ENCODE measurements at places on chromosomes 11 and 22. TPM values are rescaled to one million over a fixed set of nuclear protein-coding genes. Genes with fewer than 3 reads are reported as not detected.
A peak's percentile ranks its signal among the peaks of the same experiment; 100 is the strongest.

DNA sequence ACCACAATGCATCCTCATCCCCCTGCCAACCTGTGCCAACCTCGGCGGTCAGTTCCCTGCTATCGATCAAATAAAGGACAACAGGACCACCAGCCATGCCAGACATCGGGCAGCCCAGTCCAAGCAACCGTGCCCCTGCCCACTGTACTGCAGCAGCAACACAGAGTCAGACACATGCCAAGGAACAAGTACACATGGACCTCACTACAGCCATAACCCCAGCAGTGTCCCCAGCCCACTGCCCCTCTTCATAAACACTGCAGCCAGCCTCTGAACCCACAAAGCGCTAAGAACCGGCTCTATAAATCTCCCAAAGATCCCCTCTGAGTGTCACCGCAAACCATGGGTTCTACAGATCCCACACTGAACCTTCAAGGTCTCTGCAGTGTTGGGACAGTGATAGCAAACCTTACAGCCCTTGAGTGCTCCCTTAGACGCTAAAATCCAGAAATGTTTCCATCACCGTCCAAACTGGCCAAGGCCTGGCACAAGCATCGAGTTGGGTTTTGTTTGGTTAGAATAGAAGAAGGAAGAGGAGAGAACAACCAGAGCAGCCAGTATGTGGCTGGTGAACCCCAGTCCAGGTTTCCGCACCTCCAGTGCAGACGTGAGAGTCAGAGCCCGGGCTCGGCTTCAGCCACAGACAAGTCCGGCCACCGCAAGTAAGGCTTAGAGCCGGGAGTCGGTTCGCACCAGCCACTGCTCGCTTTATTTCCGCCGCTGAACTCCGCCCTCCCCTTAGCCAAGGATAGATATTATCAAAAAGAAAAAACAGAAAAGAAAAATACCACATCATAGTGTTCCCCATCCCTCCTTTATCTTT lies 7.9 kb downstream of the PAX6 start:
- H3K36me3 ChIP-seq, result no peaks in the 10 kb centered on the region
- DNase-seq, result no peak
- H3K27me3 ChIP-seq, result no peaks in the 10 kb centered on the region
- no peak overlapping the region for H3K27ac ChIP-seq
- H3K4me3 ChIP-seq, result no peak overlapping the region
- H3K4me1 ChIP-seq, result 0 out of 2 replicates have a peak, but pooled peaks cover 1% of the 10 kb centered on the region

The GAL gene
- total RNA-seq, result not detected

DNA sequence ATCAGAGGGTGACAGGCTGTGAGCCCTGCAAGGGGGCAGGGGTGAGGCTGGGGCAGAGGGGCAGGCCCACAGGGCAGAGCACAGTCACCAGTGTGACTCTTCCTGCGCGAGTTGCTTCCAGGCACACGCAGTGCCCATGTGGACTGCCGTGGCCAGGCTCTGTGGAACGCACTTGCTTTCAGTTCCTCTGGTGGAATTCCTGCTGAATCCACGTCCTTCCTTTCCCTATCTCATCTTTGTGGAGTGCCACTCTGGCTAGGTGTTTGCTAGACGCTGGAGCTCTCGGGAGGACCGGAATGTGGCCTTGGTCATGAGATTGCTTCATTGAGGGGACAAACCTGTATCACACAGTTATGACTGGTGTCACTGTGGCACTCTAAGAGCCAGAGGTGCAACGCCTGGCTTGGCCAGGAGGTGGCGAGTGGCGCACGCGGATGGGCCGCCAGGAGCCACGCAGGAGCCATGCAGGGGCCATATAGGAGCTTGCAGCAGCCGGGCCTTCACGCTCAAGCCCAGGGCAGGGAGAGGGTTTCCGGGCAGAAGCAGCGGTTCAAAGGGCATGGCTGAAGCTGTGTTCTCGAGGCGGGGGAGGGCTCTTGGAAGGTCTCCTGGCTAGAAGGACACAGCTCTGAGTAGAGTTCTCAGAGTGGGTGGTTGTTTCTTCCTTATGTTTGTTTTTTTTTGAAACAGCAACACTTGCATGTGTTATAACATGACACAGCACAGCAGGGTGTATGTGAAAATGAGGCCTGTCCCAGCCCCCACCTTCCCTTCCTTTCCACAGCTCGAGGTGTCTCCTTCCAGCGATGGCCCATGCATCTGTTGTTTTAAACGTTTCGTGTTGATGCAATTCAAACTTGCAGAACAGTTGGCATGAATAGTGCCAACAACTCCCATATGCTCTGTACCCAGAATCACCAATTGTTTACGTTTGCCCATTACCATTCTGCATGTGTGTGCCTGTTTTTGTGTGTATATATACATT lies 36.2 kb downstream of the TBC1D22A start:
- no peak overlapping the region for H3K4me3 ChIP-seq
- peak; percentile 60 for DNase-seq
- H3K4me1 ChIP-seq, result peaks cover 4% of the 10 kb centered on the region
- H3K27me3 ChIP-seq, result no peaks in the 10 kb centered on the region
- H3K27ac ChIP-seq, result no peak overlapping the region

- no peaks in the 10 kb centered on the region for H3K27me3 ChIP-seq
- H3K4me1 ChIP-seq, result peaks cover 8% of the 10 kb centered on the region
- peak; percentile 16 for DNase-seq
Measured at GRCh38 chr11:12042215-12042676, 33.8 kb upstream of the DKK3 start.

GRCh38 chr11:115222218-115222862 lies 281.9 kb downstream of the CADM1 start:
- H3K4me3 ChIP-seq, result no peak overlapping the region
- no peaks in the 10 kb centered on the region for H3K36me3 ChIP-seq
- H3K27me3 ChIP-seq, result no peaks in the 10 kb centered on the region
- H3K4me1 ChIP-seq, result no peaks in the 10 kb centered on the region

The SLC22A6 gene
- not detected for total RNA-seq

The CRYAB gene
- 4.1 TPM for total RNA-seq

DNA sequence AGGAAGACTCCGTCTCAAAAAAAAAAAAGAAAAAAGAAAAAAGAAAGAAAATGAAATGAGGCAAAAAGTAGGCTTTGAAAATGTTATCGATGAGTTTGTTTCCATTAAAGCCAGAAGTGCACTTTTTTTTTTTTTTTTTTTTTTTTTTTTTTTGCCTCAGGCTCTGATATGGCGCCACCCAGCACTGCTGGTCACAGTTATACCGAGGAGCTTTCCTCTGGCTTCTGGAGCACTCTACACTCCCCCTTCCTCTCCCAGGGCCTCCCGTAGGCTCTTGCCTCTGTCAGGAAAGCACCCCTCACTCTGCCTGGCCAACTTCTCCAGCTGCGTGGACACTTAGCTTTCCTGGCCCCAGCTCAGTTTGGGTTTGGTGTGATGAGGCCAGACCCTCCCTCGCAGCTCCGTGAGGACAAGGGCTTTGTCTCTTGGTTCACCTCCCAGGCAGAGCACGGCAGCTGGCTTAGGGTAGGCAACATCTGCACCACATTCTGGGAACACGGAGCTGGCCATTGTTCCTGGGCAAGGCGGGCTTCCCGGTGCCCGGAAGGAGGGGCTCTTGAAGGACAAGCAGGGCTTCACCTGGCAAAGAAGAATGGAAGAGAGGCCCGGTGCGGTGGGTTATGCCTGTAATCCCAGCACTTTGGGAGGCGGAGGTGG lies 16.9 kb downstream of the FADS2 start:
- no peaks in the 10 kb centered on the region for H3K4me1 ChIP-seq
- H3K27ac ChIP-seq, result no peak overlapping the region

- H3K4me3 ChIP-seq, result no peak overlapping the region
- H3K27me3 ChIP-seq, result no peaks in the 10 kb centered on the region
Measured at GRCh38 chr11:82521427-82521826, 212.2 kb downstream of the FAM181B start.

GRCh38 chr11:107787733-107788132 lies 70.9 kb downstream of the SLC35F2 start:
- H3K36me3 ChIP-seq, result no peaks in the 10 kb centered on the region
- DNase-seq, result no peak
- peaks cover 5% of the 10 kb centered on the region for H3K4me1 ChIP-seq

The VWCE gene
- total RNA-seq, result 0.06 TPM

The ASPHD2 gene
- total RNA-seq, result 4.0 TPM

The GRK2 gene
- 45.2 TPM for total RNA-seq

DNA sequence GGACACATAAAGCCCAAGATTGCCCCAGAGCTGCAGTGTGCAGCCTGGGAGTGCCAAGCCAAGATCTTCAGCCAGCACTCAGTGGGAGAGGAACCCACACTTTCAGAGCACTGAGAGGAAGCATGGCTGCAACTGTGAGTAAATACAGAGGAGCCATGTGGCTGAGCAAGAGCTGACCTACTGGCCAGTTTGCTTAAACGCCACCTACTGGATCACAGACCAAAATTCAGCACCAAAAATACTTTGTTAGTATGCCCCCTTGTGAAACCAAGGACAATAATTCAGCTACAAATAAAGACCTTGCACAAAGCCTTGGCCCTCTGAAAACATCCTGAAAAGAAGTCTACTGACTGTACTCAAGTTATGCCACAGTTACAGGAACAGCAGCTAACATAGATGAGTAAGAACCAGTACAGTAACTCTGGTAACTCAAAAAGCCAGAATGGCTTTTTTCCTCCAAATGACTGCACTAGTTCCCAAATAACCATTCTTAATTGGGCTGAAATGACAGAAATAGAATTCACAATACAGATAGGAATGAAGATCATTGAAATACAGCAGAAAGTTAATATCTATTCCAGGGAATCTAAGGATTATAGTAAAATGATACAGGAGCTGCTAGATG lies 10.1 kb upstream of the OR4A15 start:
- no peaks in the 10 kb centered on the region for H3K36me3 ChIP-seq
- H3K4me1 ChIP-seq, result no peaks in the 10 kb centered on the region
- peak; percentile 53 for DNase-seq
- no peak overlapping the region for H3K27ac ChIP-seq

The AIFM3 gene
- total RNA-seq, result not detected

- peak overlapping the region; percentile 99 for H3K4me3 ChIP-seq
- H3K4me1 ChIP-seq, result peaks cover 2% of the 10 kb centered on the region
- H3K27ac ChIP-seq, result peak overlapping the region; percentile 99
- H3K27me3 ChIP-seq, result no peaks in the 10 kb centered on the region
Measured at GRCh38 chr22:38504731-38505540, 1.2 kb downstream of the DDX17 start.

GRCh38 chr11:102798012-102798746 lies at the start of gene MMP1:
TSS of gene MMP1 (minus strand) at chr11:102798160. CDS start at chr11:102798092, 68 bp downstream.
- no peak within 1 kb of the TSS for H3K4me3 ChIP-seq

The PSMC3 gene
- 236 TPM for total RNA-seq

The NRIP3 gene
- total RNA-seq, result 10.1 TPM

The DCDC1 gene
- total RNA-seq, result 0.08 TPM

DNA sequence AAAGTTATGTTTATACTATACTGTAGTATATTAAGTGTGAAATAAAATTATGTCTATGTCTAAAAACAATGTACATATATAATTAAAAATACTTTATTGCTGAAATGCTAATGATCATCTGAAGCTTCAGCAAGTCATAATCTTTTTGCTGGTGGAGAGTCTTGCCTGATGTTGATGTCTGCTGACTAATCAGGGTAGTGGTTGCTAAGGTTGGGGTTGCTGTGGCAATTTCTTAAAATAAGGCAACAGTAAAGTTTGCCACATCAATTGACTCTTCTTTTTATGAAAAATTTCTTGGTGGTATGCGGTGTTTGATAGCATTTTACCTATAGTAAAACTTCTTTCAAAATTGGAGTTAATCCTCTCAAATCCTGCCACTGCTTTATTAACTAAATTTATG lies 21.4 kb downstream of the INSC start:
- H3K27me3 ChIP-seq, result no peaks in the 10 kb centered on the region
- DNase-seq, result no peak
- H3K36me3 ChIP-seq, result no peaks in the 10 kb centered on the region
- H3K4me1 ChIP-seq, result no peaks in the 10 kb centered on the region
- H3K27ac ChIP-seq, result no peak overlapping the region

- no peak overlapping the region for H3K4me3 ChIP-seq
- DNase-seq, result no peak
- no peaks in the 10 kb centered on the region for H3K36me3 ChIP-seq
- no peaks in the 10 kb centered on the region for H3K27me3 ChIP-seq
- no peaks in the 10 kb centered on the region for H3K4me1 ChIP-seq
Measured at GRCh38 chr11:127653076-127653475, 652.5 kb upstream of the KIRREL3 start.

The CHCHD10 gene
- total RNA-seq, result 10.9 TPM

- H3K36me3 ChIP-seq, result no peaks in the 10 kb centered on the region
- H3K4me3 ChIP-seq, result no peak overlapping the region
- peak overlapping the region; percentile 96 for H3K27ac ChIP-seq
- peak; percentile 99 for DNase-seq
- no peaks in the 10 kb centered on the region for H3K27me3 ChIP-seq
- peaks cover 57% of the 10 kb centered on the region for H3K4me1 ChIP-seq
Measured at GRCh38 chr22:43293655-43294392, 49.3 kb downstream of the SCUBE1 start.

The MAP6 gene
- 0.53 TPM for total RNA-seq

DNA sequence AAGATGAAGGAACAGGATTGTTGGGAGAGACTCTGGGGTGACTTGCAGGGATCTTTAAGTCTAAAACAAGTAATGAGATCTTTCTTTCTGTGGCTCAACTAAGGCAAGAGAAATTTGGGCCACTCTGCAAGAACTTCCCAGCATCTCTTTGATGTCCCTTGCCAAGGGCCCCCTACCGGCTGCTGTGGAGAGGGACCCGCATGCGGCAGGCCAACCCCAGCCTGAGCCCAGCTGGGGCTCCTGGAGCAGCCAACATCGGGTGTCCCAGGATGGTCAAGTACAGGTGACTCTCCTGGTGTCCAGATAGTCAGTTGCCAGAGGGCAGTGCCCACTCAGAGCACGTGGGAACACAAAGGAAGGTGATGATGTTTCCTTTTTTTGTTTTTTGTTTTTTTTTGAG lies 363.2 kb downstream of the TBC1D22A start:
- no peak overlapping the region for H3K27ac ChIP-seq
- H3K27me3 ChIP-seq, result no peaks in the 10 kb centered on the region
- no peak for DNase-seq

DNA sequence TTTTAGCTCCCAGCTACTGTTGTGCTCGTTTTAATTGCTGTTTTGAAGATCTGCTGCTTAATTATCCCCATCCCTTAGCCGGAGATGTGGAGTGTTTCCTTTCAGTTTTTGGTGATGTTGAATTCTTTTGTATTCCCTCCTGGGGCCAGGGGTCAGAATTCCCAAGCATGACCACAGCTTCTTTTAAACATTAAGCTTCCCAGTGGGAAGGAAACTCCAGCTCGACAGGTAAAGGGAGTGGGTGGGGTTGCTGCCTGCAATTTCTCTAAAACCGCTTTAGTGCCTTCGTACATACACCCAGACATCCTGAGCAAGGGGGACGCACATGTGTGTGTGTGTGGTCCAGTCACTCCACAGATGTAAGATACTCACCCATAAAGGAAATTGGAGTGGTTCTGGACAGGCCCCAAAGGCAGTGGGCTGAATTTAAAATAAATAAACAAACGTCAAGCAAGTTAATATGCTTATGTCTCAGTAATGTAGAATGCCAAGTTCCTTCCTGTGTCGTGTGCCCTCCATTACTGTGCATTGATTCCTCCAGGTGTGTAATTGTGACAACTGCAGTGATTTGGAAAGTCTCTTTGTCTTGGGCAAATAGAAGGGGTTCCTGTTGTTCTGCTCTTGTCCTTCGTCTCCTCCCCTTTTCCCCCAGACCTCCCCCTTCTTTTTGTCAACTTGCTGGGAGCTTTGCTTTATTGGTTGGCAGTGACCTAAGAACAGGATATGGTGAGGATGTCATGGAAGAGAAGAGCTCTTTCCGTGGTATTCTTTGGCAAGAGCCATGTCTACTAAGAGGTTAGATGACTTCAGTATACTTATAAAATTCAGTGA lies 19.2 kb upstream of the ADSL start:
- H3K27ac ChIP-seq, result peak overlapping the region; percentile 61
- peak; percentile 43 for DNase-seq
- no peaks in the 10 kb centered on the region for H3K27me3 ChIP-seq
- H3K4me1 ChIP-seq, result peaks cover 15% of the 10 kb centered on the region
- H3K4me3 ChIP-seq, result peak overlapping the region; percentile 1
- no peaks in the 10 kb centered on the region for H3K36me3 ChIP-seq

- DNase-seq, result no peak
- no peak overlapping the region for H3K27ac ChIP-seq
- no peak overlapping the region for H3K4me3 ChIP-seq
- H3K36me3 ChIP-seq, result no peaks in the 10 kb centered on the region
- H3K27me3 ChIP-seq, result no peaks in the 10 kb centered on the region
Measured at GRCh38 chr11:128757886-128758612, 64.2 kb downstream of the FLI1 start.

Measured in SJCRH30 (cell line).